ENCODE measurements at places on chromosomes 11 and 22. TPM values are rescaled to one million over a fixed set of nuclear protein-coding genes. Genes with fewer than 3 reads are reported as not detected.

Gene PGA5
- 0.92 TPM for polyA plus RNA-seq

Gene GAL
- polyA plus RNA-seq: 0.37 TPM

Gene NLRP10
- not detected for polyA plus RNA-seq

Gene TMEM218
- 50.0 TPM for polyA plus RNA-seq

Gene ALDH3B1
- polyA plus RNA-seq: 4.7 TPM

DNA sequence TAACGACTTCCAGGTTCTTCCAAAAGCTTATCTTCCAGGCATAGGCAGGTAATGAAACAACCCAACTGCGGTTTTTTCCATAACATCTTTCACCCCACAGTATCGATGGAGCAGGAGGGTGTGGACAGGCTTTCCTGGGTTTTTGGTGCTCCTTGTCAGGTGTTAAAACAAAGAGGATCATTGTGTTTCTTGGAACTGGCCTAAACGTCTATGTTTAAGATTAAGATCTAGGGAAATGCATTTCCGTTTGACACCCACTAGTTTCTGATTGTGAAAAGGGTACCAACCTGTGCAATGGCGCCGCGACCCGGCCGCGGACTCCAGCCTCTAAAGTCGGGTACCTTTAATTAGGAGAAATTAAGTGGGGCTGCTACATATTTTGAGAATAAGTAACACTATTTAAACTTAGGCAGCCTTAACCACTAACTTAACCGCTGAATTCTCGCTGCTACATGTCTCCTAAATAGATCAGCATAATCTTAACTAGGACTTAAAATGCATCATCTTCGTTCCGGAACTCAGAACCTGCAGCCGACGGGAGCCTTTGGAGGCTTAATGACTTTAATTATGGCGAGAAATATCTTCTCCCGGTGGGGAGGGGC is 31.5 kb downstream of the C22orf31 start:
- DNase-seq: no peak

GRCh38 chr11:30131535-30131934 is 99.3 kb upstream of the FSHB start:
- DNase-seq: no peak

DNA sequence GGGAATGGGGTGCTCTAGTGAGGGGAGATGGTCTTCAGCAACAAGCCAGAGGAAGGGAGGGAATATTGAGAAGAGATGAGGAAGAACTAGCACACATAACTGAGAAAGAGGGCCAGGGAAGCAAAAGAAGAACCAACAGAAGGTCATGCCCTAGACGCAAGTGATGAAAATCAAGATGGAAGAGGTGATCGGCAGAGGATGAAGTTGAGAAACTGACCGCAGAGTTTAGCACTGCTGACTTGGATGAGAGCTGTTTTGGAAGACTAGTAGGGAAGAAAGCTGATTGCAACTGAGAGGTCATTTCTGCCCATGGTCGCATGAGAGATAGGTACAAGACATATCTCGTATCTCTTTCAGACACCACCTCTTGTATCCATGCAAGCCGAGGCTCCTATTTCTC is 2.9 kb downstream of the SPINDOC start:
- no peak for DNase-seq

- DNase-seq: no peak
Measured at GRCh38 chr11:47867823-47868222, 19.7 kb upstream of the NUP160 start.

- DNase-seq: no peak
Measured at GRCh38 chr11:41781441-41781840, 322.0 kb upstream of the LRRC4C start.

DNA sequence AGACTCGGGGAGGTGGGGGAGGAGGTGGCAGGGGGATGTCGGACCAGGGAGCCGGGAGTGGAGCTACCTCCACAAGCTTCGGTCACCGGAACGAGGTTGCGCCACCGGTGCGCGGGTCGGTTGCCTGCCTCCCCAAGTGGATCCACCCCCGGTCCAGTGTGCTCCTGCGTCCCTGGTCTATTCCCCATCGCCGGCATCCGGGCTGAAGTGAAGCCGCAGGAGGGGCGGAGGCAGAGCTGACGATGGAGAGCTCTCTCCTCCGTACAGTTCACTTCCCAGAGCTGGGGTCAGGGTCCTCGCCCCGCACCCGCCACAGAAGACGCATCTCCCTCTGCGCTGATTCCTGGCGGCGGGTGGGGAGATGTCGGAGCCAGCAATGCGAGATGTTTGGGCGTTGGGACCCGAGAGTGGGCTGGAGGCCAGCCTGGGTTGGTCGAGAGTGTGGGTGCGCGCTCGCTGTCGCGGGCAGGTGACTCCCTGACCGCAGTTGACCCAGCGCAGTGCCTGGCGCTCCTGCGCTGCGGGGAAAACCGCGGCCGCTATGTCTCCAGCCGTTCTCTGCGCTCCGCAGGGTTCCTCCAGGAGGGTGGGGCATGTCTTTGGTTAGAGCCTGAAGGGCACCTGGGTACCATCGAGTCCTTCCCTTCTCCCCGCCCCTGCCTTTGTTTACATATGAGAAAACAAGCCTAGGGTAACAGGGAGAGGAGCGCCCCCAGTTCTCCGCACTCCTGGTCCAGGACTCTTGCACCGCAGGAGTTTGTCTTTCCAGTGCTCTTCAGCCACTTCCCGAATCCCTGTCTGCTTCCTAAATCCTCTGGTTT is 1.7 kb downstream of the C11orf96 start:
- no peak for DNase-seq

DNA sequence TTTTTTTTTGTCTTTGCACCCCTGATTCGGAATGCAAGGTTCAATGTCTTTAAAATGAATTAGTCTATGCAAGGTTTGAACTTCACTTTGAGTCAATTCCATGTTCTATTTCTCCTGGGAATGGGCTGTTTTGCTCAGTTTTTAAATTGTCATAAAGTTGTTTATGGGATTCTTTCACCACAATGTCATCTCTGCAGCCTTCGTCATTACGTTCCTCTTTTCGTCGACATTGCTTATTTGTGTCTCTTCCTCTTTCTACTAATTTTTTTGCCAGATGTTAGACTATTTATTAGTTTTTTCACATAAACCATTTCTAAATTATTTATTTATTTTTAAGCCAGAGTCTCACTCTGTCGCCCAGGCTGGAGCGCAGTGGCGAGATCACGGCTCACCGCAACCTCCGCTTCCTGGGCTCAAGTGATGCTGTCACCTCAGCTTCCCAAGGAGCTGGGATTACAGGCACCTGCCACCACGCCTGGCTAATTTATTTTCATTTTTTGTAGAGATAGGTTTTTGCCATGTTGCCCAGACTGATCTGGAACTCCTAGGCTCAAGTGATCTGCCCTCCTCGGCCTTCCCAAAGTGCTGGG is 7.1 kb upstream of the TNNT3 start:
- DNase-seq: no peak

GRCh38 chr11:74685905-74686304 is 45.3 kb downstream of the CHRDL2 start:
- DNase-seq: no peak

- no peak for DNase-seq
Measured at GRCh38 chr11:98061858-98062257, 958.9 kb upstream of the CNTN5 start.

DNA sequence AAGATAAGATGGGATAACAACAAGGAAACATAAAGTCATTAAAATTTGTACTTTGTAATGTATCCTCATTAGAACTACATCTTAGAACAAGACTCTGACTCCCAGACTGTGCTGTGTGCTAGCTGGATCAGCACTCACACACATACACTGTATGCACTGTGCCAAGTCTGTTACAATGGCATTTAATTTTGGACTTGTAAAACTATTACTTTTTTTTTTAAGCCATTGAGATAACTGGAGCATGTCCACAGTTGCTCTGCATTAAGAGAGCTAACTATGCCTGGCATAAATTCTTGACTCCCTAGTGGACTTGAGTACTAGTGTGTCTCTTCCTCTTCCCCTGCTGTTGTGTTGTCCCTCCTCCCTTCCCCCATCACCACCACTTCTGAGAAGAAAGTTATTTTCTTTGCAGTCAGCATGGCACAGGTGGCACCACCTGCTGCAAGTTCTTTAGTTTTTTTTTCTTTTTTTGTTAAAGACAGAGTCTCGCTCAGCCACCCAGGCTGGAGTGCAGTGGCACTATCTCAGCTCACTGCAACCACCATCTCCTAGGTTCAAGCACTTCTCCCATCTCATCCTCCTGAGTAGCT is 268.6 kb downstream of the TMEM135 start:
- no peak for DNase-seq

- no peak for DNase-seq
Measured at GRCh38 chr11:48107188-48107704, 109.4 kb upstream of the OR4B1 start.

All from renal pelvis (tissue), 12 donors.